ENCODE measurements at places on chromosomes 5 and 9.
A peak's percentile ranks its signal among the peaks of the same experiment; 100 is the strongest.

DNA sequence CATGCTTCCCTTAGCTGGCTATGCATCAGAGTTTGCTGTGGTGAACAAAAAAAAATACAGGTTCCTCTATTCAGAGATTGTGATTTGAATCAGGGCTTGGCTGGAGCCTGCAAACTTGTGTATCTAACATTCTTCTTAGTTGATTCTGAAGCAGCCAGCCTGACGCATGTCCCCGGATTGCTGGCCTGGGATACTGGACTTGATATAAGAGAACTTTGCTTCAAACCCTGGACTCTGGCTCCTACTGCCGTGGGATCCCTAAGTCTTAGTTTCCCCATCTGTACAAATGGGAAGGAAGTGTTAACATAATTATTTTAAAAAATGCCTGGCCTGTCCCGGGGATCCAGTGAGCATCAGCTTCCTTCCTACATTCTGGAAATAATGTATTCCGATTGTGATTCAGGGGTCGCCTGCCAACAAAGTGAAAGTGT is 292.8 kb downstream of the ARHGEF28 start:
- DNase-seq: no peak

GRCh38 chr5:154042766-154043165 is 4.0 kb downstream of the MFAP3 start:
- DNase-seq: no peak

DNA sequence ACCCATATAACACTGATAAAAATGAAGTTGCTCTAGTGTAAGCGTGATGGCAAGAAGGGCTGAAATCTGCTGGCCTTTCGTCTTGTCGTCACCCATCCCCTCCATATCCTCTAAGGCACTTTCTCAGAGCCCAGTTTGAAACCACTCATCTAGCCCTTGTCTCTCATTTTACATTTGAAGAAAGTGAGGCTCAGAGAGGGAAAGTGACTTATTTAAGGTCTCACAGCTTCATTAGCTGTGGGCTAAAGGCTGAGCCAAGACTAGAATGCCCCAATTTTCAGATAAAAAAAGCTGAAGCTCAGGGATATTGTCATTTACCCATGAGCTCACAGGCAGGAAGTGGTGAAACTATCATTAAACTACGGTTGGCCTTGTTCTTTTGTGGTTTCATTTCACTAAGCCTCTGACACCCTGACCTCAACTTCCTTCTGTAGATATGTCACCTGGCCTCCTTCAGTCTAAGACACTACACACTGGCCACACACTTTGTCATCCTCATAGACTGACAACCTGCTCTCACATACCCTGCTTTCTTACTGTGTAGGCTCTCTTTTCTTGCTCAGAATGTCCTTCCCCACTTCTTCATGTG is 176.7 kb upstream of the DMAC1 start:
- DNase-seq: peak; percentile 94

DNA sequence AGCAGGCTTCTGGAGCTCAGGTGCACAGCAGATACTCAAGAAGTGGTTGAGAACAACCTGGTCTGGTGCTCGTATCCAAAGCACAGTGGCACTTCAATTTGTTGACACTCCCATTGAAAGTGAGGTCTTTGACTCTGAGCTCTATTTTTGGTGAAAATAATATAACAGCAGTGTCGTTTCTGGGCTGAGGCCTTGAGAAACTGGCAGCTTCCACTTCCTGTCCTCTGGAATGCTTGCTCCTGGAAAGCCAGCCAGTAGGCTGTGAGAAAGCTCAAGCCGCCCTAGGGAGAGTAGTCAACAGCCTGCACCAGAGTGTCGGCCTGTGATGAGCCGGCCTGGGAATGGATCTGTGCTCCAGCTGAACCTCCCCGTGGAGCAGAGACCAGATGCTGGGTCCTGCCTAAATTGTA is 6.8 kb upstream of the SUSD3 start:
- DNase-seq: no peak

DNA sequence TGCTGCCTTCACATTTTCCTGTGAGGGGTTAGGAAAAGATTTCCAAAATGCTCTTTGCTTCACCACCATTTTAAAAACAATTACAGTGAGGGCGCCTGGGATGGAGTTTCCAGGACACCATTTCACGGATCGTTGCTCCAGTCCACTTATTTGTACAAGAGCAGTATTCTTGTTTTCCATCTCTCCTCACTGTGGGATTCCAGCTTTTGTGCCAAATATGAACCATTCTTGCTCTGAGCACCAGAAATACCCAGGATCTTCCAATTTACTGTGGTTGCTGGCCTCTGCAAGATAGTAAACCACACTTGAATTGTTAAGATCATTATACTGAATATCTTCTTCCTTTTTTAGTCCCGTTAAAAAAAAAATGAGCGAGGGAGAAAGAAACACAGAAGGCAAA is 899.5 kb downstream of the TLE1 start:
- DNase-seq: no peak

- no peak for DNase-seq
Observed at GRCh38 chr9:37675661-37676060, 24.9 kb downstream of the FRMPD1 start.

Measured in OCI-LY7 (cell line).